ENCODE measurements at places on chromosomes 3 and 15.
A peak's percentile ranks its signal among the peaks of the same experiment; 100 is the strongest.

DNA sequence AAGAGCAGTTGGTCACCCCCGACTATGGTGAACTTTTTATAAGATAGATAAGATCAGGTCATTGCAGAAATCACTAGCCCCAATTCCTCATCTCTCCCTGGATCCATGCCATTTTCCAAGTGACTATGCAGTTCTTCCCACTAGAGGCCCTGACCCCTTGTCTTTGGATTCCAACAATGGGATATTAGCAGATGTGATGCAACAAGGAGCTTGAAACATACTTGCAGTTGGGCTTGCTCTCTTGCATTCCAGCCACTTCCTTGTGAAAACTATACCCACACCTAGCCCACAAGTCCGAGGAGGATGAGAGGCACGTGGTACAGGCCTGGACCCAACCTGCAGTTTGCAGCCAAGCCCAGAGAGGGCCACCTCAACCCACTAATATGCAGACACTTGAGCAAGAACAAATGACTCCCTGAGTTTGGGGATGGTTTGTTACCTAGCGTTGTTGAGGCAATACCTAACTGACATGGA is 60.6 kb downstream of the SUCLG2 start:
- no peak for DNase-seq

GRCh38 chr3:22765679-22766078 is 437.4 kb upstream of the UBE2E2 start:
- no peak for DNase-seq

- DNase-seq: no peak
Observed at GRCh38 chr15:96130734-96131133, 199.8 kb upstream of the NR2F2 start.

- peak; percentile 66 for DNase-seq
Observed at GRCh38 chr15:63371297-63371918, 10.2 kb downstream of the CA12 start.

DNA sequence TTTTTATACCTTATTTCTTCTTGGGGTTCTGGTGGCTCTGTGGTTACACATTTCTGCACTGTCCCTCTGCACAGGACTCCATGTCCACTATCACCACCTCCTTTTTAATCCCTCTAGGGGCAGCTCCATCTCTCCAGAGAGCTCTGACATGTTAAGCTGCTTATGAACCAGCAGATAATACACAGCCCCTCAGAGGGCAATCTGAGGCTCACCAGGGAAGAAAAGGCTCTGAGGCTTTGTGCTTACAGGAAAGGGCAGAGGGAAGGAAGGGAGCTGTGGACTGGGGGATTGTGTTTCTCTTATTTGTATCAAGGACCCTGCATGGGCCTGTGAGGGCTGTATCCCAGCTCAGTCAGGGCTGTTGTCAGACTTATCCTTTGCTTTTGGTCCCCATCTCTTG is 164.5 kb downstream of the EPHB1 start:
- DNase-seq: no peak

- peak; percentile 31 for DNase-seq
Observed at GRCh38 chr15:68875377-68876116, 54.8 kb upstream of the SPESP1 start.
